Testis (tissue), 5 donors: ENCODE measurements at places on chromosomes 2 and 18.

DNA sequence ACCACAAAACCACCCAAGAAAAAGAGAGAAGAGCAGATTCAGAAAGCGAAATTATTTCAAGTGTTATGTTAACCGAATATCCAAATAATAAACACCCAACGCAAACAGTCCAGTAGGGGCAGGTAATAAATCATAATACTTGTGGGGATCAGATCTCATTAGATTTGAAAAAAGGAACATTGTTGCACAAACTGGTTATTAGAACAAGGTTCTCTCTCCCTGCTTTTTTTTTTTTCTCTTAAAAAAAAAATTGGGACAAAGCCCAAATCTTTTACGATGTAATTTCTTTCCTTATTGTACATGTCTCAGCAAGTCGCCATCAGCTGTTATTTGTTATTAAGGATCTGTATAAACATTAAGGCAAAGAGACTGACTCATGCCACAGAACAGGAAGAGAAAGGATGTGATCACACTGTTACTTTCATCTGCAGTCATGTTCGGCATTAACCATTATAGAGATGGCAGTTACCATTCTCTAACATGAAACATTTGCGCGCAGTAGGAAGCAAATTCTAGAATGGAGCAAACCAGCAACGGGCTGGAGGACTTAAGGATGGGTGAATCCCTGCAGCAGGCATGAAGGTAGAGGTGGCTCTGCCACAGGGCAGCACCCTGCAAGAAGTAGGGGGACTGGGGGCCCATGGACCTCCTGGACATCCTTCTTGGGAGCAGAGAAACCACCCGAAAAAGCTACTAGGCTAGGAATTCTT lies 42.0 kb downstream of the EPHA4 start:
- H3K27ac ChIP-seq: peak overlapping the region; percentile 48
- no peak for DNase-seq
- no peaks in the 10 kb centered on the region for H3K36me3 ChIP-seq
- no peaks in the 10 kb centered on the region for H3K27me3 ChIP-seq
- H3K4me1 ChIP-seq: peaks cover 34% of the 10 kb centered on the region

DNA sequence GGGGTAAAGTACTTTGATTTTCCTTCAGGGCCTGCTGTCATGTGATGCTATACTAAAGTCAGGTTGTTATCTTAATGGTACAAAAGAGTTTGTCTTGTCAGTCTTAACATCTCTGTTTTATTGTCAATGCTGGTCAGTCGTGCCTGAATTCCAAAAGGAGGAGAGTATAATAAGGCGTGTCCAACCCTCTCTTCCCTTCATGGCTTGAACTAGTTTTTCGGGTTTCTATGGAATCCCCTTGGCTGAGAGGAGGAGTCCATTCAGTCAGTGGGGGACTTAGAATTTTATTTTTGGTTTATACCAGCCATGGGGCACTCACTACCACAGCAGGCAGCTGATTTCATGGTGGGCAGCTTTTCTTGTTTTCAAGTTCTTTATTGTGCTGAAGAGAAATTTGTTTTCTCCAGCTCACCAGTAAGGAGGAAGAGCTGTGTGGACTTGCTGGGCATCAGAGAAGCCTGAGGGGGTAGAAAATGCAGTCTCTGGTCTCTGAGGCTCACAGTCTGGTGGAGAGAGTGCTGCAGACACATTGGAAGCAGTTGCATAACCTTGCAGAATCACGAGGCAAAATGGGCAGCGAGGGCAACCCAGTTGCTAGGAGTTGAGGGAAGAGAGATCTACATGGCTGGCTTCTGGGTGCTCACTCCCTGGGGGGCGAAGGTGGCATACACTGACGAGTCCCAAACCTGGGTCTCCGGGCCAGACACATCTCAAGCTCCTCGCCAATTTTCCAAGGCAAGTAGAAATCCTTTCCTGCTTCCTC lies 193.1 kb downstream of the ZBTB7C start:
- peaks cover 6% of the 10 kb centered on the region for H3K4me1 ChIP-seq
- no peak overlapping the region for H3K27ac ChIP-seq
- no peaks in the 10 kb centered on the region for H3K27me3 ChIP-seq
- H3K36me3 ChIP-seq: no peaks in the 10 kb centered on the region
- no peak overlapping the region for H3K4me3 ChIP-seq

- DNase-seq: peak; percentile 58
- peak overlapping the region; percentile 85 for H3K27ac ChIP-seq
- H3K27me3 ChIP-seq: no peaks in the 10 kb centered on the region
- no peaks in the 10 kb centered on the region for H3K4me1 ChIP-seq
- peak overlapping the region; percentile 66 for H3K4me3 ChIP-seq
- no peaks in the 10 kb centered on the region for H3K36me3 ChIP-seq
Observed at GRCh38 chr18:5627776-5628511, 84.1 kb upstream of the EPB41L3 start.

DNA sequence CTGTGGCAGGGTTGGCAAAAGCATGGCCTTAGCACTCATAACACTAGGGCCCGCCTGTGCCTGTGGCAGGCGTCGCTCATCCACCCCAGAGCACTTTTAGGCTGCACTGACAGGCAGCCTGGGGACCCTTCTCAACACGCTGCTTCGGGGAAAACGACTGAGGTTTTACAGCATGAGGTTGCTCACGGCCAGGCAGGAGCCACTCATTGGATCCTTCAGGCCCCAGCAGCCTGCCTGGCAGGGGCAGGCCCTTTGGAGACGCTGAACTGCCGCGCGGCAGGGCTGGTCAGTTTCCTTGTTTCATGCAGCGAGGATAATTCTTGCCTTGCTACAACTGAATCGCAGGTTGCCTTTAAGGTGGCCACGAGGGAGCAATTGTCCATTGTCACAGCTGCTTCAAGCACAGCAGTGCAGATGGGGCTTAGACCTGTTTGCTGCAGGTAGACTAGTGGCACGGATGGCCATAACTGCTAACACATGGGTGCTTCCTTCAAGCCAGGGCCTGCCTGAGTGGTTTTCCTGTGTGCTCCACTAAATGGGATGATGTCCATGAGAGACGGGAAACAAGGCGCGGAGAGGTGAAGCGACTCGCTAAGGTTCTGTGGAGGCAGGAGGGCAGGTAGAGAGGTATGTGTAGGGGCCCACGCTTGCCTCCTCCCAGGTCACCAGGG lies 49.9 kb upstream of the HS6ST1 start:
- no peaks in the 10 kb centered on the region for H3K36me3 ChIP-seq
- no peak overlapping the region for H3K27ac ChIP-seq
- H3K27me3 ChIP-seq: no peaks in the 10 kb centered on the region
- peaks cover 21% of the 10 kb centered on the region for H3K4me1 ChIP-seq

DNA sequence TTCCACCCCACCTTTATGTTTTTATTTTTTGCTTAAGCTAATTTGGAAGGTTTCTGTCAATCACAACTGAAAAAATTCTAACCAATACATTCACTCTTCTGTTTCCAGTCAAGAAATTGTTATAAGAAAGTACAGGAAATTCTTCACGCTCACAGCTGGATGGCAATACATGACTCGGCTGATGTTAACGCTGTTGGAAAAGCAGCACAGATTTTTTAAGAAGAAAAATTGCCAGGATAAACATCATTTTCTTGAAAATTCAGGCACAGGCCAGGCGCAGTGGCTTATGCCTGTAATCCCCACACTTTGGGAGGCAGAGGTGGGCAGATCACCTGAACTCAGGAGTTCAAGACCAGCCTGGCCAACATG lies 46.1 kb downstream of the STPG4 start:
- H3K27ac ChIP-seq: no peak overlapping the region
- H3K4me3 ChIP-seq: no peak overlapping the region
- no peaks in the 10 kb centered on the region for H3K36me3 ChIP-seq
- no peaks in the 10 kb centered on the region for H3K4me1 ChIP-seq
- no peaks in the 10 kb centered on the region for H3K27me3 ChIP-seq
- DNase-seq: no peak

GRCh38 chr2:228869636-228870264 lies 401.3 kb downstream of the PID1 start:
- H3K27ac ChIP-seq: no peak overlapping the region
- H3K4me3 ChIP-seq: no peak overlapping the region
- no peaks in the 10 kb centered on the region for H3K4me1 ChIP-seq
- H3K36me3 ChIP-seq: no peaks in the 10 kb centered on the region

GRCh38 chr2:190186238-190186637 lies 123.7 kb upstream of the MSTN start:
- DNase-seq: no peak
- no peaks in the 10 kb centered on the region for H3K4me1 ChIP-seq
- no peak overlapping the region for H3K4me3 ChIP-seq
- no peak overlapping the region for H3K27ac ChIP-seq
- no peaks in the 10 kb centered on the region for H3K27me3 ChIP-seq
